ENCODE measurements at places on chromosomes 2 and 18.

GRCh38 chr2:18464913-18465312 is 95.5 kb downstream of the RDH14 start:
- DNase-seq = no peak

DNA sequence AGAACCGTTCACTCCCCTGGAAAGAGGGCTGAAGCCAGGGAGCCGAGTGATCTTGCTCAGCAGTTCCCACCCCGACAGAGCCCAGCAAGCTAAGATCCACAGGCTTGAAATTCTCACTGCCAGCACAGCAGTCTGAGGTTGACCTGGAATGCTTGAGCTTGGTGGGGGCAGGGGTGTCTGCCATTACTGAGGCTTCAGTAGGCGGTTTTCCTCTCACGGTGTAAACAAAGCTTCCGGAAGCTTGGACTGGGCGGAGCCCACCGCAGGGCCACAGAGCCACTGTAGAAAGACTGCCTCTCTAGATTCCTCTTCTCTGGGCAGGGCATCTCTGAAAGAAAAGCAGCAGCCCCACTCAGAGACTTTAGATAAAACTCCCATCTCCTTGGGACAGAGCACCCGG is 180.8 kb downstream of the WDR7 start:
- no peak for DNase-seq

DNA sequence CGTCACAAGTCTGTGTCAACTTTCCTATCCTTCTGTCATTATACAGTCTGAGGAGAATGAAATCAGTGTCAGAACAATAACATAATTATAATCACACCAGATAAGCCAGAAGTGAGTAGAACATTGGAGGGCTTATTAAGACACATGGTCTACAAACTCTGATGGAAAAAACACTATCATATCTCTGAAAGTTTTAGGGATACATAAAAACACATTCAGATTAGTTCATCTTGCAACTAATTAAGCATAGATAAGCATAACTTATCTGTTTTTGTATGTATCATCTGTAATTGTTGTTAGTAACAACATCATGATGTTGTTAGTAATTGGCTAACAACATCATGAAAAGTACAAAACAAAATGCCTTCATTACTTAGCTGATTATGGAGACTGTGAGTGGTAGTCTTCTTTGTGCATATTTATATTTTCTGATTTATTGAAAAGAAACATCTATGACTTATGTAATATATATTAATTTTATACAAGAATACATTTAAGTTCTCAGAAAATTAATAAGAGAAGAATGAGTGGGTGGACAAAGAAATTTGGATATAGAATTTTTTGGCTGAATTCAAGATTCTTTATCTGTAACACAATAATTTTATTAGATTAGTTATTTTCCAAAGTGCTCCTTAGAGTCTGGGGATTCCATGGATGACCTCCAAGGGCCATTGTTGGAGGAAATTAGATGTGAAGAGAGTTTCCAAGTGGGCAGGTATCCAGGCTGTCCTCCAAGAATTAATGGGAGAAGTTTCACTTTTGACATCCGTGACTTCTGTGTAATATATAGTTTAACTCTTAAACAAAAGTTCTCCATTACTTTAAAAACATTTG is 16.9 kb upstream of the CCDC102B start:
- no peak for DNase-seq

DNA sequence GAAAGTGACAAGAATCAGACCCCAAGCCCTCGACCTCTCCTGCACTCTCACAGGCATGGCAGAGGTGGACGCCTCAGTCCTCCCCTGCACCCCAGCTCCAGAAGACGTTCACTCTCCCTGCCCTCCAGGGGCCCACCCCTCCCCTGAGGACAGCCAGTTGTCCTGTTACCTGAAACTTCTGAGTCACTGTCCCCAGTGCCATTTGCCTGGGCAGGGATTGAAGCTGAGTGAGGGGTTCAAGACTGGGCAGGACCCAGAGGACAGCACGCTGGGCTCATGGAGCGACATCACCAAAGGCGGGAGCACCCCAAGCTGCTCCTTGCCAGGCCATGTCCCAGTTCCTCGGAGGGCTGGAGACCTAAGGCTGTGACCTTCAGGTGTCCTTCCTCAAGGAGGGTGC is 34.2 kb upstream of the COL6A3 start:
- DNase-seq = no peak

All from T-helper 22 cell (primary cell).